ENCODE measurements at places on chromosomes 12 and 14. TPM values are rescaled to one million over a fixed set of nuclear protein-coding genes. Genes with fewer than 3 reads are reported as not detected.

The ACOT6 gene
- not detected for total RNA-seq

DNA sequence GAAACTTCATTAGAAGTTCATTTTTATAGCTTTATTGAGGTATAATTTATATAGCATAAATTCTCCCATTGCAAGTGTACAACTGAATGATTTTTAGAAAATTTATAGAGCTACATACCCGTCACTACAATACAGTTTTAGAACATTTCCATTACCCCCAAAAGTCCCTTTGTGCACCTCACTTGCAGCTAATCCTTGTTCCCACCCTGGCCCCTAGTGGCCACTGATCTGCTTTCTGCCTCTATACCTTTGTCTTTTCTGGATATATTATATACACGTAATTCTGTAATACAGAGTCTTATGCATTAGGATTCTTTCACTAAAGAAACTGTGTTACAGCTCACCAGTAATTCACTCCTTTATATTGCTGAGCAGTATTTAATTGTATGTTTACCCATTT, 145.1 kb upstream of the DIO2 start:
- no peak overlapping the region for H3K4me3 ChIP-seq
- H3K27me3 ChIP-seq: no peaks in the 10 kb centered on the region
- H3K4me1 ChIP-seq: peaks cover 3% of the 10 kb centered on the region

GRCh38 chr12:120115066-120115465, 1.5 kb downstream of the RAB35 start:
- peak overlapping the region; percentile 92 for H3K27ac ChIP-seq
- peaks cover 19% of the 10 kb centered on the region for H3K27me3 ChIP-seq
- peaks cover 57% of the 10 kb centered on the region for H3K4me1 ChIP-seq
- H3K36me3 ChIP-seq: peaks cover 30% of the 10 kb centered on the region
- no peak for DNase-seq

- no peak overlapping the region for H3K27ac ChIP-seq
- H3K36me3 ChIP-seq: no peaks in the 10 kb centered on the region
- H3K4me3 ChIP-seq: no peak overlapping the region
- H3K27me3 ChIP-seq: no peaks in the 10 kb centered on the region
- H3K4me1 ChIP-seq: peaks cover 6% of the 10 kb centered on the region
These were observed 18.3 kb downstream of the ALDH6A1 start for GRCh38 chr14:74065746-74066575.

GRCh38 chr14:95056476-95056875, 100.9 kb downstream of the DICER1 start:
- no peak for DNase-seq
- no peaks in the 10 kb centered on the region for H3K4me1 ChIP-seq
- no peak overlapping the region for H3K27ac ChIP-seq
- no peaks in the 10 kb centered on the region for H3K36me3 ChIP-seq

DNA sequence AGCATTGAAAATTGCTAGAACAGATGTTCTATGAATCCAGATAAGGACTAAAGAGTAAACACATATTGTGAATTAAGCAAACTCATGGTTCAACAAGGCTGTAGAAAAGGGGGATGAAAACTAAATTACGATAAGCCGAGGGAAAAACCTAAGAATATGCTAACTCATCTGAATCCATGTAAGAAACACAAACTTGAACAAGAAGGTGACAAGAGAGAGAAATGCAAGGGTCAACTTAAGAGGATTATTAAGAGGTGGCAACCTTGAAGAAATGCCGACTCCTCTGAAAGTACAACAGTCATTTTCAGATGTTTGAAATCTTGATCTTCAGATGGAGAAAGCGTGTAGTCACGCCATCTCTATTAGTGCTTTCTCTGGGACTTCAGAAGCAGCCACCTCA, 128.6 kb downstream of the TTC7B start:
- no peak overlapping the region for H3K27ac ChIP-seq
- DNase-seq: no peak
- H3K4me3 ChIP-seq: no peak overlapping the region
- no peaks in the 10 kb centered on the region for H3K27me3 ChIP-seq
- peaks cover 4% of the 10 kb centered on the region for H3K4me1 ChIP-seq

DNA sequence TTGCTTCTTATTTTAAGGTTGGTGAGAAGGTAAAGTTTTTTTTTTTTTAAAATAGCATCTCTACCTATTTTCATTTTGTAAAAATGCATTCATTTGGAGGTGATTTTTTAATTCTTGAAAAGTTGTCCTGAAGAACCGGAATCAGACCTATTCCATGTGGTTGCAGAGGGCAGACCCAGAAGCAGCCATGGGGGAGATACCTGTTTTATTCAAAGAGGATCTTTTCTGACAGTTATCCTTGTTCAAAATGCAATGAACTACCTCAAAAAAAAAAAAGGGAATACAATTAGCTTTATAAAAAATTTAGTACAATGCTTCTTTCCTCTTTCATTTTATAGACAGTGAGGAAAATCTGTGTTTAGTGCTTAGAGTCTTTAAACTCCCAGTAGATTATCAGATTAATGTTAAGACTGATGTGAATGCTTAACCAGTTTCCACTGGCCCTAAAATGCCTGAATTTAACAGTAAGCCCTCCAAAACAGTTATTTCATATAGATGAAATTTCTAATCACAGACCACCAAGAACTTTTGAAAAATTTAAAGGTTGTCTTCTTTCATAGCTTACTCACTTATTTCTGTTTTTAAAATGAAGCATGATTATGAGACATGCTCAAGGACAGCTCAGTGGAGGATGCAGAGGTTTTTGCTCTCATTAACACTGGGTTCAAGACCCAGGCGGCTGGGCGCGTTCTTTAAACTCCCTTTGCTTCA, 8.6 kb upstream of the NEMF start:
- DNase-seq: no peak
- H3K27me3 ChIP-seq: peaks cover 11% of the 10 kb centered on the region
- peaks cover 9% of the 10 kb centered on the region for H3K4me1 ChIP-seq
- no peak overlapping the region for H3K27ac ChIP-seq
- no peak overlapping the region for H3K4me3 ChIP-seq

The TMEM121 gene
- 1.6 TPM for total RNA-seq

- H3K36me3 ChIP-seq: no peaks in the 10 kb centered on the region
- DNase-seq: no peak
- peaks cover 2% of the 10 kb centered on the region for H3K27me3 ChIP-seq
- no peaks in the 10 kb centered on the region for H3K4me1 ChIP-seq
These were observed 265.9 kb upstream of the PLEKHG7 start for GRCh38 chr12:92436856-92437255.

DNA sequence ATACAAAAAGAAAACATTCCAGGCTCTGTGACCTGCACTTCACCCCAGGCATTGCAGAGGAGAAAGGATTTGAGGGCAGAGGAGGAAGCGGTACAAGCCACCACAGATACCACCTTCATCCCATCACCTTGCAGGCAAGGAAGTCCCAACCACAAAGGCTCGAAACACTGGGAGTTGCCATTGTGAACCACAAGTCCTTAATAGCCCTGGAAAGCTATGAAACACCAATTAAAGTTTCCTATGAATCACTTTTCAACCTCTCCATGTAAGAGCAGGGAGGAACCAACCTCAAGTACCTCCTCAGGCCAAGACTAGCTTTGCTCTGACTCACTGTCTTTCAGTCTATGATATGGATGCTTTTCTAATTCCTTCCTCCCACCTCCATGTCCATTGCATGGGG, 27.0 kb downstream of the MAP3K9 start:
- no peaks in the 10 kb centered on the region for H3K4me1 ChIP-seq
- no peak overlapping the region for H3K27ac ChIP-seq
- H3K27me3 ChIP-seq: no peaks in the 10 kb centered on the region
- H3K4me3 ChIP-seq: no peak overlapping the region
- no peaks in the 10 kb centered on the region for H3K36me3 ChIP-seq

The CLEC12A gene
- not detected for total RNA-seq

- no peaks in the 10 kb centered on the region for H3K4me1 ChIP-seq
- no peaks in the 10 kb centered on the region for H3K36me3 ChIP-seq
- DNase-seq: no peak
These were observed 286.3 kb downstream of the RPAP3 start for GRCh38 chr12:47419497-47419896.

The PSMB11 gene
- total RNA-seq: not detected

DNA sequence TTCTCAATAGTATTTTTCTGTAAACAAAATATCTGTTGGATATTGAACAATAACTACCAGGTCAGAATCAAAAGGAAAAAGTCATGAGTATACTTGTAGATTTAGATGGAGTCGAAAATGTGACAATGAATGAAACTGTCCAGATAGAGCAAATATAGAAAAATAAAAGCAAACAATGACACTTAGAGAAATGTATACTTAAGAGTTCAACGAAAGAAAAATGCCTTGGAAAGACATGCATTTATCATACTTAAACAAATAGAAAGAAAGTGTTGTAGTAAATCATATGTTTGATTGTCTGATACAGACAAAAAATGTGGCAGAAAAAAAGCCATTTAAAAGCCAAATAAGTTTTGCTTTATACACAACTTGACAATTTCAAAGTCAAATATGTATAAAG, 571.2 kb upstream of the MGAT4C start:
- DNase-seq: no peak
- H3K4me3 ChIP-seq: no peak overlapping the region
- H3K4me1 ChIP-seq: no peaks in the 10 kb centered on the region
- H3K36me3 ChIP-seq: no peaks in the 10 kb centered on the region

GRCh38 chr14:30295980-30296379, 263.0 kb upstream of the G2E3 start:
- H3K27ac ChIP-seq: no peak overlapping the region
- H3K4me1 ChIP-seq: peaks cover 15% of the 10 kb centered on the region
- no peak overlapping the region for H3K4me3 ChIP-seq
- no peaks in the 10 kb centered on the region for H3K36me3 ChIP-seq
- DNase-seq: no peak
- H3K27me3 ChIP-seq: no peaks in the 10 kb centered on the region

The CMAS gene
- 26.5 TPM for total RNA-seq

- peaks cover 28% of the 10 kb centered on the region for H3K4me1 ChIP-seq
- peak; percentile 96 for DNase-seq
- H3K27me3 ChIP-seq: no peaks in the 10 kb centered on the region
- peak within 1 kb of the TSS; percentile 19 for H3K27ac ChIP-seq
- H3K36me3 ChIP-seq: peaks cover 9% of the 10 kb centered on the region
These were observed at the start of gene PPTC7 for GRCh38 chr12:110583137-110584059. Gene PPTC7, minus strand, starts transcription at chr12:110583318. Its CDS starts 287 bp downstream, at chr12:110583031.

The TRIM9 gene
- total RNA-seq: 2.3 TPM

DNA sequence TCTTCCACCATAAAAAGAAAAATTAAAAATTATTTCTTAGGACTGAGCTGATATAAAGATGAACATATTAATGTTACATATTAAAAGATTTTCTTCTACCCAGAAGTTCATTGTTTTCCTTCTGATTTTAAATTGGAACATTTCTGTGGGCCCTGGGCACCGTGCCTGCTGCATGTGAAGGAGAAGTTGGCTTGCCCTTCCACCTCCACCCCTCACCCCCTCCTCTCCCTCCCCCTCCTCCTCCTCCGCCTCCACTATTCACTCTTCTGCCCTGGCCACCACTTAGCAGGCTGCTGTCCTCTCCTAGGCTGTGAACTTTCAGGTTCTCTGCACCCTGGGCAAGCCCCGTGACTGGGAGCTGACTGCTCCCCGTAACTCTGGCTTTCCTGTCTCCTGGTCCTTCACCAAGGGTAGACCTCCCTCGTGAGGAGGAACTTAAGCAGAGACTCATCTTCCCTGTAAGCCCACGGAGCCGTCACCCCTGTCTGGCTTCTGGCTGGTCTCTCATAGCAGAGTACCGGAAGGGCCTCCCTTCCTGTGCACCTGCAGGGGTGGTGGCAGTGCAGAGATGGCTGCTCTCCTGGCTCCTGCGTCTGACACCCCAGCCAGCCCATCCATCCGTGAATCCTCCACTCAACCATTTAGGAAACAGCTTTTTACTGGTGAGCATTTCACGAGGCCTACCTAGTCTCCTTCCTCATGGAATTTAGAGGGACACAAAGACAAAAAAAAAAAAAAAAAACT, 12.8 kb downstream of the TUNAR start:
- H3K27me3 ChIP-seq: peaks cover 6% of the 10 kb centered on the region
- DNase-seq: no peak
- H3K4me3 ChIP-seq: no peak overlapping the region
- no peaks in the 10 kb centered on the region for H3K36me3 ChIP-seq
- H3K27ac ChIP-seq: no peak overlapping the region

The TTC6 gene
- 8.5 TPM for total RNA-seq

The OAS3 gene
- 2.2 TPM for total RNA-seq

The CCDC177 gene
- total RNA-seq: not detected

DNA sequence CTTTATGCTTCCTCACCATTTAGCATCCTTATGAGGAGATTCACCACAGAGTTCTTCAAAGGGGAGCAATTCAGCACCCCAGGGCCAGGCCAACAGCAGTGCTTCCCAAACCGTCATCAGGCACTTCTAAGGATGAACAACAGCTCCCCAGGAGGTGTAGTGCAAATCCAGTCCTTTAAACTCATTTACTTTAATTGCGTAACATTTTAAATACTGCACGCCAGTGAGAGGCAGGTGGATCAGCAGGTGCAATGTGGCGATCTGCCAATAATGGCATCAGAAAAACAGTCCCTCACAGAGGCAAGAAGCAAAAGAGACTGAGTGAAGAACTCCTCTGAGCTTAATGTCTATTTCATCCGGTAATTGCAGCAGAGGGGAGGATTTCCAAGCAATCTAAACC, 770.9 kb upstream of the FOXG1 start:
- no peak for DNase-seq
- H3K4me1 ChIP-seq: no peaks in the 10 kb centered on the region
- no peaks in the 10 kb centered on the region for H3K36me3 ChIP-seq
- no peak overlapping the region for H3K27ac ChIP-seq
- no peak overlapping the region for H3K4me3 ChIP-seq

- H3K4me1 ChIP-seq: no peaks in the 10 kb centered on the region
- H3K4me3 ChIP-seq: peak overlapping the region; percentile 1
- no peak for DNase-seq
- no peaks in the 10 kb centered on the region for H3K36me3 ChIP-seq
- H3K27ac ChIP-seq: no peak overlapping the region
These were observed 14.5 kb upstream of the PHC1 start for GRCh38 chr12:8899830-8900229.

GRCh38 chr14:34710006-34710405, 4.4 kb downstream of the CFL2 start:
- H3K27ac ChIP-seq: no peak overlapping the region
- DNase-seq: no peak
- H3K36me3 ChIP-seq: no peaks in the 10 kb centered on the region
- H3K4me3 ChIP-seq: no peak overlapping the region
- peaks cover 2% of the 10 kb centered on the region for H3K27me3 ChIP-seq

GRCh38 chr12:95994476-95994875, 1.7 kb downstream of the HAL start:
- H3K27ac ChIP-seq: no peak overlapping the region
- H3K4me1 ChIP-seq: peaks cover 15% of the 10 kb centered on the region
- DNase-seq: no peak
- no peak overlapping the region for H3K4me3 ChIP-seq

Data from endothelial cell (in vitro differentiated cells).